Activated naive CD8-positive, alpha-beta T cell treated with anti-CD3 and anti-CD28 coated beads, Interleukin-2, amount 50 U/mL, for 24 hours (primary cell): ENCODE measurements at places on chromosomes 6 and 20.

DNA sequence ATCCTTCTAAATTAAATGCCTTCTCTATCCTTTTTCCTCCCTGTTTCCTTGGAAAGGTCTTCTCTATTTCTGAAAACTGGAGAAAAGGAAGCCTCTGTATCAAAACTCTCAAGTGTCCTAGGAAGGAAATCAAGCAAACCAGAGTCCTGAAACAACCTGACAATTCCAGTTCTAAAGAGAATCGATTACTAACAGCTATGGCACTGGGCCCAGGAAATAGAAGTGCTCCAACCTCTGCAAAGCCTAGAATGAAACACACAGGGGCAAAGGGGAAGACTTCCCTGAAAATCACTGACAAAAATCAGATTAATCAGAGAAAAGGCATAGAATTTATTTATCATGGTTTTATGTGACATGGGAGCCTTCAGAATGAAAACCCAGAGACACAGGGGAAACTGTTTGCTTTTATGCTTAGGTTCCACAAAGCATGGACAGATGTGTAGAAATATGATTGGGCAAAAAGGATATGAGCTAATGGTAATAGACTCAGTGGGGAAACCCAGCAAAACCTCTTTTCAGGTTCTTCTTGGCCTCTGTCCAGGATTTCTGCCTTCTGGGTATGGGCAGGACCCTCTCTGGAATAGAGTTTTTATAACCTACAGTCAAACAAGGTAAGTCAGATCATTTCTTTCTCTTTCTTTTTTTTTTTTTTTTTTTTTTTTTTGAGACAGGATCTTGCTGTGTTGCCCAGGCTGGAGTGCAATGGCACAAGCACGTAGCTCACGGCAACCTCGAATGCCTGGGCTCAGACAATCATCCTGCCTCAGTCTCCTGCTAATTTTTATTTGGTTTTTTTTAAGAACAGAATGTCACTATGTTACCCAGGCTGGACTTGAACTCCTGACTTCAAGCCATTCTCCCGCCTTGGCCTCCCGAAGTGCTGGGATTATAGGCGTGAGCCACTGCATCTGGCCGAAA, 91.7 kb downstream of the CD24 start:
- no peak for DNase-seq
- H3K27me3 ChIP-seq = peaks cover 4% of the 10 kb centered on the region
- no peak overlapping the region for H3K4me3 ChIP-seq
- no peak overlapping the region for H3K27ac ChIP-seq
- no peaks in the 10 kb centered on the region for H3K36me3 ChIP-seq

- no peak overlapping the region for H3K4me3 ChIP-seq
- no peaks in the 10 kb centered on the region for H3K4me1 ChIP-seq
- H3K27me3 ChIP-seq = no peaks in the 10 kb centered on the region
- no peak for DNase-seq
- H3K36me3 ChIP-seq = no peaks in the 10 kb centered on the region
- no peak overlapping the region for H3K27ac ChIP-seq
These were observed 139.6 kb upstream of the HCRTR2 start for GRCh38 chr6:55034752-55035151.

DNA sequence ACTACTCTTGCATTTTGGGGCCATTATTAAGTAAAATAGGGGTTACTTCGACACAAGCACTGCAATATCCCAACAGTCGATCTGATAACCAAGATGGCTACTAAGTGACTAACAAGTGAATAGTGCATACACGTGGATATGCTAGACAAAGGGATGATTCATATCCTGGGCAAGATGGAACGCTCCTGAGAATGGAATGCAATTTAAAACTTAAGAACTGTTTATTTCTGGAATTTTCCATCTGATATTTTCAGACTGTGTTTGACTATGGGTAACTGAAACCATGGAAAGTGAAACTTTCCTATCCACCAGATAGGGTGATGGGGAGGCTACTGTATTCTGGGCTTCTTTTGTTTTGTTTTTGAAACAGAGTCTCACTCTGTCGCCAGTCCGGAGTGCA, 66.5 kb downstream of the ILRUN start:
- no peak for DNase-seq
- H3K4me1 ChIP-seq = peaks cover 22% of the 10 kb centered on the region
- no peaks in the 10 kb centered on the region for H3K27me3 ChIP-seq
- no peak overlapping the region for H3K27ac ChIP-seq
- peaks cover 5% of the 10 kb centered on the region for H3K36me3 ChIP-seq

- H3K4me1 ChIP-seq = no peaks in the 10 kb centered on the region
- H3K4me3 ChIP-seq = no peak overlapping the region
- no peak for DNase-seq
- H3K27me3 ChIP-seq = no peaks in the 10 kb centered on the region
- peaks cover 5% of the 10 kb centered on the region for H3K36me3 ChIP-seq
These were observed 398.0 kb downstream of the CDKAL1 start for GRCh38 chr6:20932284-20932683.

- no peaks in the 10 kb centered on the region for H3K36me3 ChIP-seq
- H3K27me3 ChIP-seq = peaks cover 62% of the 10 kb centered on the region
- H3K4me3 ChIP-seq = peak within 1 kb of the TSS; percentile 66
- no peak for DNase-seq
- H3K27ac ChIP-seq = no peak within 1 kb of the TSS
- H3K4me1 ChIP-seq = peaks cover 13% of the 10 kb centered on the region
These were observed at the start of gene HCK for GRCh38 chr20:32052090-32052777. TSS of gene HCK (plus strand) at chr20:32052242.

GRCh38 chr6:128350416-128351254, 169.8 kb downstream of the PTPRK start:
- no peak overlapping the region for H3K4me3 ChIP-seq
- no peak overlapping the region for H3K27ac ChIP-seq
- no peak for DNase-seq
- H3K36me3 ChIP-seq = no peaks in the 10 kb centered on the region
- no peaks in the 10 kb centered on the region for H3K4me1 ChIP-seq

- no peaks in the 10 kb centered on the region for H3K36me3 ChIP-seq
- no peak overlapping the region for H3K27ac ChIP-seq
- H3K4me1 ChIP-seq = no peaks in the 10 kb centered on the region
- no peak for DNase-seq
These were observed 73.0 kb upstream of the TSHZ2 start for GRCh38 chr20:52899041-52899608.

GRCh38 chr6:58198301-58198700, 880.9 kb downstream of the PRIM2 start:
- no peak overlapping the region for H3K4me3 ChIP-seq
- no peak overlapping the region for H3K27ac ChIP-seq
- no peaks in the 10 kb centered on the region for H3K4me1 ChIP-seq
- H3K27me3 ChIP-seq = no peaks in the 10 kb centered on the region

- H3K27me3 ChIP-seq = peaks cover 4% of the 10 kb centered on the region
- H3K27ac ChIP-seq = no peak overlapping the region
- H3K4me3 ChIP-seq = no peak overlapping the region
- H3K36me3 ChIP-seq = no peaks in the 10 kb centered on the region
These were observed 51.5 kb upstream of the NNAT start for GRCh38 chr20:37469531-37469930.

DNA sequence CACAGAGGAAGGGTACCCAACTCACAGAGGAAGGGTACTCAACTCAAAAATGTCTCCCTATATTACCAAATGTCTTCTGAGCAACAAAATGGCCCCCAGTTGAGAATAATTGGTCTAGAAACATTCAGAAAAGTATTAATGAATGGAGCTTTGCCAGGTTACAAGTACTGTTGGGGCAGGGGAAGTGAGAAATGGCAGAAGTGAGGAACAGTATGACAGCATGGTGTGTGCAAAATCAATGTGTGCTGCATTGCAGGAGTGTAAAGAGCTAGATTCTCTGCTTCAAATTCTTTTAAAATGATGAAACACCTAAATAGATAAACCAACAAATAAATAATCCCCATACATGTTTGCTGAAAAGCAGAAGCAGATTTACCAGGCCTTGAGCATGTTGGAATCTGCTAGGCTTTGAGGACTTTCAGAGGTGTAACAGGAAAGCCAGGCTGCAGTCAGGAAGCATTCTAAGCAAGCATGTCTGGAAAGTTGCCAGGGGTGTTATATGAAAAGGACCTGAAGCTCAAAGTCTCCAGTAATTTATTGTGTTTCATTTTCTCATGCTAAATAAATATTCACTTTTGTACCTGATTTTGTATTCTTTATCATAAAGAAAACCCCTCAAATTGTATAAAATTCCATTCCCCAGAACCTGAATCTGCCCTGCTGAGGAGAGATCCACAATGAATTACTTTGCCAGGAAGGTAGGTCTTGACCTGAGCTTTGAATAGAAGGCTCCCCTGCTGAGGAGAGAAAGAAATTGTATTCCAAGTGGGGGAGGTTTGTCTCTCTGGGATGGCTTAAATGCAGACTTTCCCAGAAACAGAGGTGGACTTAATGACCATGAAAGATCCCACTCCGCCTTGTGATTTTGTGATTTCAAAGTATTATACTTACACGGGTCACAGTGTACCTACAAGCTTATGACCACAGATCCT, 265.0 kb upstream of the MARCKS start:
- no peaks in the 10 kb centered on the region for H3K4me1 ChIP-seq

GRCh38 chr6:23637296-23637695, 488.7 kb upstream of the NRSN1 start:
- no peaks in the 10 kb centered on the region for H3K4me1 ChIP-seq
- H3K27ac ChIP-seq = no peak overlapping the region
- H3K27me3 ChIP-seq = no peaks in the 10 kb centered on the region

GRCh38 chr20:64039293-64040160, 3.5 kb downstream of the C20orf204 start:
- H3K27me3 ChIP-seq = peaks cover 2% of the 10 kb centered on the region
- peaks cover 58% of the 10 kb centered on the region for H3K4me1 ChIP-seq
- H3K36me3 ChIP-seq = no peaks in the 10 kb centered on the region
- H3K4me3 ChIP-seq = peak overlapping the region; percentile 50
- H3K27ac ChIP-seq = no peak overlapping the region

- no peaks in the 10 kb centered on the region for H3K36me3 ChIP-seq
- H3K27me3 ChIP-seq = no peaks in the 10 kb centered on the region
- no peak overlapping the region for H3K4me3 ChIP-seq
- no peaks in the 10 kb centered on the region for H3K4me1 ChIP-seq
- H3K27ac ChIP-seq = no peak overlapping the region
- no peak for DNase-seq
These were observed 111.1 kb downstream of the COL12A1 start for GRCh38 chr6:75094614-75095200.

- H3K4me3 ChIP-seq = peak overlapping the region; percentile 90
- peaks cover 54% of the 10 kb centered on the region for H3K4me1 ChIP-seq
- H3K36me3 ChIP-seq = peaks cover 19% of the 10 kb centered on the region
- no peaks in the 10 kb centered on the region for H3K27me3 ChIP-seq
- H3K27ac ChIP-seq = peak overlapping the region; percentile 74
These were observed 504 bp downstream of the VPS16 start for GRCh38 chr20:2840967-2841531.

- DNase-seq = no peak
- peak overlapping the region; percentile 86 for H3K27ac ChIP-seq
- peaks cover 92% of the 10 kb centered on the region for H3K4me1 ChIP-seq
- H3K4me3 ChIP-seq = peak overlapping the region; percentile 74
These were observed 65.4 kb downstream of the UTRN start for GRCh38 chr6:144350528-144350880.

DNA sequence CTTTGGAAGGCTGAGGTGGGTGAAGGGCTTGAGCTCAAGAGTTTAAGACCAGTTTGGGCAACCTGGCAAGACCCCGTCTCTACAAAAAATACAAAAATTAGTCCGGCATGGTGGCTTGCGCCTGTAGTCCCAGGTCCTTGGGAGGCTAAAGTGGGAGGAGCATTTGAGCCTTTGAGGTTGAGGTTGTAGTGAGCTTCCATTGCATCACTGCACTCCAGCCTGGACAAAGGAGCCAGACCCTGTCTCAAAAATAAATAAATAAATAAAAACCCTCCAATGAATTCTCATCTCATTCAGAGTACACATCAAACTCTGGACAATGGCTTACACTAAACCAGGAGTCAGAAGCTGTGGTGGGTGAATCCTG, 31.8 kb downstream of the B4GALT5 start:
- H3K4me1 ChIP-seq = peaks cover 64% of the 10 kb centered on the region
- peaks cover 13% of the 10 kb centered on the region for H3K36me3 ChIP-seq
- no peak overlapping the region for H3K27ac ChIP-seq
- H3K4me3 ChIP-seq = no peak overlapping the region
